ENCODE measurements at places on chromosomes 6 and 20.
A peak's percentile ranks its signal among the peaks of the same experiment; 100 is the strongest.

GRCh38 chr6:83860782-83861495, 1.4 kb downstream of the CYB5R4 start:
- DNase-seq: no peak

- DNase-seq: no peak
Observed at GRCh38 chr20:4953881-4954280, 47.4 kb downstream of the SLC23A2 start.

GRCh38 chr6:75290136-75290945, 5.7 kb upstream of the TMEM30A start:
- DNase-seq: no peak

- no peak for DNase-seq
Observed at GRCh38 chr20:47379433-47380150, 23.1 kb upstream of the ZMYND8 start.

- DNase-seq: no peak
Observed at GRCh38 chr20:39253051-39253755, 291.1 kb downstream of the DHX35 start.

- DNase-seq: no peak
Observed at GRCh38 chr6:39114388-39114703, 640 bp downstream of the SAYSD1 start.

- DNase-seq: peak; percentile 23
Observed at GRCh38 chr20:38229376-38230252, 30.9 kb downstream of the KIAA1755 start.

DNA sequence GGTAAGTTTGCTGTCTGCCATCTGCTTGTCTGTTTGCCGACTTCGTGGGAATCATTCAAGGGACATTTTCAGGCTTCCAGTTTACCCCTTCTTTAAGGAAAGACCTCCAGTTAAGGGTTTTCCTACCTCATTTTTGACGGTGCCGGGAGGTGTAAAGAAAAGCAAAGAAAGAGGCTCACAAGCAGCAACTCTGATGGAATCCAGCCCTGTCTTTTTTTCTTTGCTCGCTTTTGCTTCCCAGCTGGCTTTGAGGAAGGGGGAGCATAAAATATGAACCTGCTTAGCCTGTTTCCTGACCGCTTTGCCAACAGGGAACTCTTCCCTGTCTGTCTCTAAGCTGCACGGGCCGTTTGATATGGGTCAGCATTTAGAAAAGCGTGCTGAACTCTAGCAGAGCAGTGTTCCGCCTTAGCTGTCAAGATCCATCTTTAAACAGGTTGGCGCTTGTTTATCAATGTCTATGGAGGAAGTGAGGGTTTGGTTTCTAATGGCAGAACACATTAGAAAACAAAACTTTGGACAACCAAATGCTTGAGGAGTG, 13.8 kb downstream of the SYTL3 start:
- DNase-seq: no peak

DNA sequence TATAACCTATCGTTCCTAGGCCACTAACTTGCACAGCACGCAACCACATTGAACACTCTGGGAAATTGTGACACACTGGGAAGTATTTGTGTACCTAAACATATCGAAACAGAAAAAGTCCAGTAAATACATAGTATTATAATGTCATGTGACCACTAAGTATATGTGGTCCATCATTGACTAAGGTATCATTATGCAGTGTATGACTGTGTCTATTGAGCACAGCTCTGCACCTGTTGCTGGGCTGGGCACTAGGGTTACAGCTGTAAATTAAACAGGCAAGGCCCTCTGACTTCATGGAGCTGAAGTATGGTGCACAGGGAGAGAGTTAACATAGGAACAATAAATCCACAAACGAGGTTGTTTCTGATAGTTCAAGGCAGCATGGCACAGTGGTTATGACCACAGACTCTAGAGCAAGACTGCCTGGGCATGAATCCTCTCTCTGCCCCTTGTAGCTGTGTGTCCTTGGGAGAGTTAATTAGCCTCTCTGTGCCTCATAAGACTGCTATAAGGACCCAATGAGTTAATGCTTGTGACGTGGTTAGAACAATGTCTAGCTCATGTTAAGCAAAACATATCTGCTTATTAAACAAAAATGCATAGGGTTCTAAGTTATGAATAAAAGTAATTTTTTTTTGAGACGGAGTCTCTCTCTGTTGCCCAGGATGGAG, 10.6 kb downstream of the BCAS1 start:
- DNase-seq: no peak

Data from activated CD8-positive, alpha-beta T cell treated with anti-CD3 and anti-CD28 coated beads, Interleukin-2, amount 10 ng/mL, durations not matched to agents 7 days and 5 days (primary cell).